HFF-Myc (cell line): ENCODE measurements at places on chromosomes 2 and 18.

DNA sequence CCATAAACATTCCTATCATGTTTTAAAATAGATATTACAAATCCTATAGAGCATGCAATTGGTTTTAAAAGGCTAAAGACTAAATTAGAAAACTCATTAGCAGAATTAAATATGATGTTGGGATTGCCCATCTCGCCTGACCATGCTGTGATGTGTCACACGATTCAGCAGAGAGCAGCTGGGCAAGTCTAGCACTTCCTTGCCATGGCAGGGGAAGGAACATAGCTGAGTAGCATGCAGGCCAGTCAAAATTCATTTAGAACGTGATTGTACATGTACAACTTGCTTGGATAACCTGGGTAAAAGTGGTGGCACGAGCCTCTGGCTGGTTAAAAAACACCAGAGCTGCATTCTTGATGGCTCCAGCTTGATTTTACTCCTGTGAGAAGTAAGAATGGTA, 81.3 kb downstream of the SCN3A start:
- no peak for DNase-seq

- no peak for DNase-seq
These were observed 76.8 kb downstream of the LYPD1 start for GRCh38 chr2:132593171-132593570.

- DNase-seq: no peak
These were observed 25.8 kb downstream of the NYAP2 start for GRCh38 chr2:225425284-225425683.

DNA sequence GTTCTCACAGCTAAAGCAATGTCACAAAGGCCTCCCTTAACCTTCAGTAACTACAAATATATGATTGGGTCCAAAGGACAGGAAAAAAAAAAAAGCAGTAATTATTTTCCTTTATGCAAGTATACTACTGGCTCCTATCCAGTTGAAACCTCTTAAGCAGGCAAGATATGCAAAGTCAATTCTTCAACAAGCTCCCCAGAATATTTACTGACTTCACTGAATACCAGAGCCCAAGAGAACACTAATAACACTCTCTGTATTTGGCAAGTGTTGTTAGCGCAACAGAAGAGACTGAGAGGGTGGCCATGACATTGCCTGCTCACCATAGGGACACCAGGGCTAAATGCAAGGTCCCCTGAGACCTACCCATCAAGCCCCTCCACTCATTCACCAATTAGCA, 74.5 kb downstream of the AP1S3 start:
- no peak for DNase-seq

DNA sequence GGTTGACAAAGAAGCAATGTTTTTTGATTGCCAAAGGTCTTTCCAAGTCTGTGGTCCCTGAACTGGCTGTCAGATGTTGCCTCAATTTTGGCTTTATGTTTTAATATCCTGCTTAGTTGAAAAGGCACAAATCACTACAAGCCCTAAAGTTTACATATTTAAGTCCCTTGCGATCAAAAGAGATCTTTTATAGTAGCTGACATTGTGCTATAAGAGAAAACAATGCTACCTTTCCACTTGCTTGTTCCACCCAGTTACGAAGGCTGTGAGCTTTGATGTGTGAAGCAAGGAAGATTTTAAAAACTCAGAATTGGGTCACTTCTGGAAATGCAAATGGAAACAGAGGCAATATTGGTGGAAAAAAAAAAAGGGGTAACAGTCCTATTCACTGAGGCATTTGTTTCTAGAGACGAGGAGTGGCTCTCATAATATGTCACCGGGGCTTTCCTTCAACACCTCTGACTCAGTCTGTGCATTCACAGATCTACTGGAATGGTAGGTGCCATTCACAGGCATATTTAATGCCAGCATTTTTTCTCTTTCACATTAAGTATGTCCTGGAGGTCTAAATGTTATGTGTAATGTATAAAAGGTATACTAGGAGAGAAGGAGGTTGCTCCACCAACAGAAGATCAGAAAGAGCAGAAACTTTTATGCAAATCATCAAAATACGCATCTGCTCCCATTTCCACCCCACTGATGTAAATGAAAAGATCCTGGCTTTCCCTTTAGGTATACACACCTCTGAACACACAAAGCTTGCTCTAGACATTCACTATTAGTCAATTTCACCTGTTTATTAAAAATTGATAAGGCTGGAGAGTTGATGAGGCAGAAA, 91.8 kb downstream of the TGIF1 start:
- no peak for DNase-seq

DNA sequence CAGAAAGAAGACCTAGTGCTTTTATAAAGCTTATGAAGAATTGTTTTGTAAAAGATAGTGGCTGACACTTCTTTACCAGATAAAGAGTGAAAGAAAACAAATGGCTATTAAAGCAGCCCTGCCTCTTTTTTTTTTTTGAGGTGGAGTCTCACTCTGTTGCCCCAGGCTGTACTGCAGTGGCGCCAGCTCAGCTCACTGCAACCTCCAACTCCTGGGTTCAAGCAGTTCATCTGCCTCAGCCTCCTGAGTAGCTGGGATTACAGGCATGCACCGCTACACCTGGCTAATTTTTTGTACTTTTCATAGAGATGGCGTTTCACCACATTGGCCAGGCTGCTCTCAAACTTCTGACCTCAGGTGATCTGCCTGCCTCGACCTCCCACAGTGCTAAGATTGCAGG, 12.9 kb downstream of the ARPC2 start:
- DNase-seq: no peak

DNA sequence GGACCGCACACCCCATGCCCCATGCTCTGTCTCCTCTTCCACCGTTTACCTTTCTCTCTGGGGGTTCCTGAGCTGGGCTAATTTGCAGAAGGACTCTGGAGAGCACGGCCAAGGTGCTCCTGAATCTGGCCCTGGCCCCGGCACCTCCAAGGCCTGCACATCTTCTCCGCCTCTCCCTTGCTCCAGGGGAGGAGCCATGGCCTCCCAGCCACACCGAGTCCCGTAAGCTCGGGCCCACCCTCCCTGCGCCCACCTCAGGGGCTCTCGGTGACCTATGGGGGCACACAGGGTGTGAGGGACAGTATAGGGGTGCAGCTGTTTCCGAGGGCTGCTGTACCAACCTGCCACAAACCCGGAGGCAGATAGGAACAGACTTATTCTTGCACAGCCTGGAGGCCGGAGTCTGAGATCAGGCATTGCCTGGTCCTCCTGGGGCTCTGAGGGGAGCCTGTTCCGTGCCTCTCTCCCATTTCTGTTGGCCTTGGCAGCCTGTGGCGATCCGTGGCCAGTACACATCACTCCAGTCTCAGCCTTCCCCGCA, 127.3 kb upstream of the GPC1 start:
- DNase-seq: no peak

DNA sequence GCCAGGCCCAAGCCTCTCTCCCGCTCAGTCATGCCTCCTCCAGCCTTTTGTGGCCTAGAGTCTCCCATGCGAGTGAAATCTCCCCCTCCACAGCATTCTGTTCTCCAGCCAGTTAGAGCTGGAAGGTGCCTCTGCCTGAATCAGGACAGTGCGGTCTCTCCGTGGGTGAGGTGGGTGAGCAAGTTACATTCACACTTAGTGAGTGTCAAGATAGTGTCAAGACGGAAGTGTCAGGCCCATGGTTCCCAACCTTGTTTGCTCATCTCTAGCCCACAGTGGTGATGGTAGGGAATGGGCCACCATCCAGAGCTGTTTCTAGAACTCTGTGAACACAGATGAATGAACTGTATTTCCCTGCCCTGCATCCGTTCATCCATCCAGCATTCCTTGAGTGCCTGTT, 59.5 kb downstream of the LPIN1 start:
- no peak for DNase-seq

DNA sequence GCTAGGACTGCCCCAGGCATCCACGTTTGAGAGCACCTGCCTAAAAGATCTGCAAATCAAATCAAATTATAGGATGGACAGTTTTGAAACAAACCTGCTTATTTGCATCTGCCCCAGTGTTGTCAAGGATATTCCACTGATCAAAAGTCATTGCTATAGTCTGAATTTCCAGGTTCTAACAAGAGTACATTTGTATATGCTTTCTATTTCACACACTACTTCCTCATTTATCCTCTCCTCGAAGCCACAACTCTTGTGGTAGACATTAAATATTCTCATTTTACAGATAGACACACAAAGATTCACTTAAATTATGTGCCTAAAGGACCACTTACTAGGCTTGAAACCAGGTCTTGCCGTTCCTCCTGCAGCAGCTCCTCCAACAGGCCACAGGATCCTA, 11.9 kb upstream of the TET3 start:
- DNase-seq: no peak

- DNase-seq: no peak
These were observed 5.7 kb downstream of the CEP68 start for GRCh38 chr2:65061910-65062339.

DNA sequence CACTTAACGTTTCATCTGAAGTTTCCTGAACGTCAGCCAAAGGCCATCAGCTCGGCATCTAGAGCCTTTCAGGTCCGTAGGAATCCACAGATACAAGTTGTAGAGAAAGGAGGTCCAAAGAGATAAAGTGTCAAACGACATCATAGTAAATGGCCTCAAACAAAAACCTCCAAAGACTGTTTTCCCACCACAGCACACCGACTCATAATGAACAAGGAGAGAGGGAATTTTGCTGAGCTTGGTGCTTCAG, 150.3 kb downstream of the PXDN start:
- DNase-seq: peak; percentile 88

DNA sequence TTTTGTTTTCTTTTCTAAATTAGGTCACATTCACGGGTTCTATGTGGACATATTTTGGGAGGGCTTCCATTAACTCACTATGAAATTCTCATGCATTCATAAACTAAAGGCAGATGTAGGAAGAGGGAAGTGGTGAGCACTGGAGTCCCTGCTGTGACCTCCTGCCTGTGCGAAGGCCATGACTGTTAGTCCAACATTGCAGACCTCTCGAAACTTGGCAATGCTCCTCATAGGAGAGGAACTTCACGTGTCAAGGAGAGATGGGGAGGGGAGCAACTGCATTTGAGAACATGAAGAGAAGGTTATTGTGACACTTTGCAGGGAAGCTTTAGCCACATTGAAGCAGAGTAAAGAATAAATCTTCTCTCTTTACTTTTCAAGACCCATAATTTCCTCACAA, 126.4 kb upstream of the HNMT start:
- no peak for DNase-seq

DNA sequence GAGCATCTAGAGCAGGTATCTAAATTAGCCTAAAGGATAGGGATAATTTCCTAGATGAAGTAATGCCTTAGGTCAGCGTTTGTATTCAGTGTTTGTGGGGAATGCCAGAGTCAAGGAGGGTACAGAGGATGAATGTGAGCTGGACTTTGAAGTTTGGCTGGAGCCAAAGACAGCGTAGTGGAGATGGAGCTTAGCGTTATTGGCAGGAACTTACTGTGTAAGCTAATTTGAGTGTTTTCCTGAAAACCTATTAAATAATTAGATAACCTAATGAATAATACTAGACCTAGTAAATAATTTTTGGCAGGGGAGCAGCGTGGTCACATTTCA, 4.2 kb downstream of the RNF138 start:
- DNase-seq: no peak

- DNase-seq: no peak
These were observed 104.2 kb upstream of the FZD7 start for GRCh38 chr2:201929281-201930026.

DNA sequence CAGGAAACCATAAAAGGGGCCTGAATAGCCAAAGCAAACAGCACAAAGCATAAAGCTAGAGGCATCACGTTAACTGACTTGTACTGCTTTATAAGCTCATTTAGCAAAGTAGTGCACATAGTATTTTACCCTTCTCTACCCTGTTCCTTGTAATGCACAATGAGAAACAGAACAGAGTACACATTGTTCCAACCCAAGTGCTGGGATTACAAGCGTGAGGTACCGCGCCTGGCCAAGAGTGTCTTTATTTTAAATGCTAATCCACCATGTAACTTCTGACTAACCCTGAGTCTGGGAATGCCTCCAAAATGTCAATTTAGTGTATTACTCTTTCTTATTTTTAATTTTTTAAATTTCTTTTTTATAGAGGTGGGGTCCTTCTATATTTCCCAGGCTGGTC, 46.4 kb upstream of the STON1 start:
- DNase-seq: no peak

- no peak for DNase-seq
These were observed 69.0 kb upstream of the TAF1B start for GRCh38 chr2:9774266-9774665.

DNA sequence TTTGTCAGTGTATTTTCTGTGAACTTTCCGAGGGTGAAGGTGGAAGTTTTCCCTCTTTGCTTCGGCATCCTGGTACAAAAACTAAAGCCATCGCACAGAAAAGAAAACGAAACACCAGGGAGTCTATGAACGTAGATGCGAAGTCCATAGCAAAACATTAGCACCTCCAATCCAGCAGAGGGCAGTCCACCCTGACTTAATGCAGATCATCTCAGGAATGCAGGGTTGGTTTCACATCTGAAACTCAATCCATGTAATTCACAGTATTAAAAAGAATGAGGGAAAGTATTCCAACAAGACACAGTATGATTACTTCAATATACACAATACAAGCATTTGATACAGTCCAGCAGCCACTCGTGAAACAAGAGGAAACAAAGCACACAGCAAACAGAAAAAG, 70.8 kb downstream of the RTP5 start:
- DNase-seq: no peak

DNA sequence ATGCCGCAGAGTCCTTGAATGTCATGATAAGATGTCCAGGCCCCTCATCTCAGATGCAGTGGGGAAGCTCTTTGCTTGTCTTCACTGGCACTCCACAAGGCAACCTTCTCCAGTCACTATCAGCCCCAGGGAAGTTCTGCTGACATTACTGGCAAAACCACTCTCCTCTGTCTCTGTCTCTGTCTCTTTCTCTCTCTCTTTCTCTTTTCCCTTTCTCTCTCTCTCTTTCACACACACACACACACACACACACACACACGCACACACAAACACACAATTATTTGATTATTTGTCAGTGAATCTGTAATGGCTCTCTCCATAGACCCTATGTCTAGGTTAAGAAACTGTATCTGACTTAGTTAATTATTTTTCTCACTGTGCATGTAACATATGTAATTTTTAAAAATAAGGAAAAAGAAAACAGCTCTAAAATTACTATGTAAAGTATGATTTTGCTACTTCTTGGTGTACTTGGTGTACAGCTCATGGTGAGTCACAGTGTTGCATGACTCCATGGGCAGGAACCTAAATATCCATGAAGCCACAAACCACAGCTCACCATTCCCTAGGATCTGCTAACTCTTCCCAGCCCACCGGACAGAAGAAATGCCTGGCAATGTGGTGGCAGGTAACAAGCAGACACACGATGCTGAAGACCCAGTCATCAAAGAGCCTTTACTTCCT, 594.9 kb upstream of the ID2 start:
- DNase-seq: peak; percentile 87

- DNase-seq: no peak
These were observed 29.5 kb upstream of the CHN1 start for GRCh38 chr2:175034716-175035115.

DNA sequence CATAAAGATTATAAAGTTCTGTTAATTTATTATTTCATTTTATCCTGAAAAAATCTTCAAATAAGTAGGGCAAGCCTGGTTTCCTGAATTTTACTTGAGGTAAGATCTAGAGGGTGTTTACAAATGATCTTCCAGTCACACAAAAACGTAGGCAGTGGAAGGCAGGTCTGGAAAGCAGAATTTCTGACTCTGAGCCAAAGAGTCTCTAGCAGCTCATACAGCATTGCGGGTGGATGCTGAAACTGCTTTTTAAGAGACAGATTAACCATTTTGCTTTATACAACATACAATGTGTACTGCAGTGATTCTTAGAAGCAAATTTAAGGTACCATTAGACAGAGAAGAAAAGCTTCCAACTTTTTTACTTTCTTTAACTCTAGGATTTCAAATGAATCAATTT, 117.0 kb downstream of the FTCDNL1 start:
- no peak for DNase-seq
